ENCODE measurements at places on chromosomes 4 and X. TPM values are rescaled to one million over a fixed set of nuclear protein-coding genes. Genes with fewer than 3 reads are reported as not detected.

Gene PPP1R2C
- total RNA-seq: not detected

Gene MAGEB17
- total RNA-seq: not detected

Gene XK
- total RNA-seq: 1.6 TPM

Gene HMGN5
- total RNA-seq: 0.54 TPM

Gene CXCL1
- 0.27 TPM for total RNA-seq

Gene GAGE12H
- not detected for total RNA-seq

Gene ADH7
- total RNA-seq: not detected

Gene PAGE3
- not detected for total RNA-seq
